ENCODE measurements at places on chromosomes 4 and X.

GRCh38 chr4:185222598-185222997, 13.2 kb downstream of the SNX25 start:
- no peak for DNase-seq

- DNase-seq = no peak
Observed at GRCh38 chr4:137610960-137611359, 78.7 kb upstream of the PCDH18 start.

DNA sequence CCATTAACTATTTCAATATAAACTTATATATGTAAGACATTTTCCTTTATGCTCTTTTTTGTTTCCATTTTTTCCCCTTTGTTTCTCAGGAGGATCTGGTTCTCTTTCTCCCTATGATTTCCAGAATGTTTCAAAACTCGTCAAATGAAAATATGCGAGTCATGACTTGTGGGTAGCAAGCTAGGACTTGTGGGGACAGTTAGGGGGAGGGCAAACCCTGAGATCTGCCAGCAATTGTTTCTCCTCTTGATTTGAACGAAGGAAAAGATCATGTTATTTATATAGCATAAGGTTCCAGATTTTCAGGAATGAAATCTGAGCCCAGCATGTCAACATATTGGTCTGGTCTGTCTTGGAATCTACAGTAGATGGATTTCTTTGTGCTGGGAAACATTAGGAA, 28.9 kb upstream of the GPC4 start:
- no peak for DNase-seq

GRCh38 chr4:143344774-143345173, 8.1 kb downstream of the GAB1 start:
- DNase-seq = no peak

DNA sequence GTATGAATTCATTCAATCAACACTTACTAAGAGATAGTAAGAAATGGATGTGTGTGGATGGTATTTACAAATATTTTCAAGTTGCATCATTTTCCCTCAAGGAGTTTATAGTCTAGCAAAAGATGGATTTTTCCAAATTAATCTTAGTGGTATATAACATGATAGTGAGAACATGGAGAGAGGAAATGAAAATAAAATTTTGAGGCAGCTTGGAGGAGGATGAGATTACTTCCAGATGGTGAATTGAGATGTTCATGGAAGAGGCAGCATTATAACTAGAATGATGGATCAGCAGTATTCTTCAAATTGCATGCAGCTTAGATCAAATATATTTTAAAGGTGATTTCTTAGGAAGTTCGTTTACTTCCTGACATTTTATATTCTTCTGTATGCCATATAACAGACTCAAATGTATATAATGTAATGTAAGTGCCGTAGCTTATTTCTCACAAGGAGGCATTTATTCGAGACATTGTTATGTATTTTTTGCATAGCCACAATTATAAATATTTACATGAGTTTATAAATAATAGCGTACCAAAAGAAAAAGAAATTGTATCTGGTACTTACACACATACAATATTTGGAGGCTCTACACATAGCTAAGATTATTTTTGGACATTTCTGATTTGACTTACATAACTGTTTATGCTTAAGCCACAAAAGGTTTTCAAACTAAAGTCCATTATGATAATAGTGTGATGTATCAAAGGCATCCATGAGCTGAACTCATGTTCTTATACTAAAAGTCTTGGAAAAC, 439.4 kb downstream of the SPRY1 start:
- no peak for DNase-seq

DNA sequence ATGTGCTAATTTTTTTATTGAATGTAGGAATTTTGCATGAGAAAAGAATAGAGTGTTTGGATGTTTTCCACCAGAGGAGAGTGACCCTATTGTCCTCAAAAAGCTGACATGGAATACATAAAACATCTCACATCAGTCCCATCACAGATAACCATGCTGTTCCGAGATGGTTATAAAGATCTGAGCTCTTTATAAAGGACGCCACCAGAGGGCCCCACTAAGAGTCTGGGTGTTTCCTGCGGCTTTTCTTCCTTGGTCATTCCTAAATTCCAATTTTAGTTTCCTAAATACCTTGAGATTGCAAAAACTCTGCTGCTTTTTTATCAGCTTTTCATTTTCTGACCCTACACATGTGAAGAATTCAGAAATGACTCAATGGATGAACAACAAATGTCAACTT, 504.5 kb upstream of the FRG1 start:
- no peak for DNase-seq

DNA sequence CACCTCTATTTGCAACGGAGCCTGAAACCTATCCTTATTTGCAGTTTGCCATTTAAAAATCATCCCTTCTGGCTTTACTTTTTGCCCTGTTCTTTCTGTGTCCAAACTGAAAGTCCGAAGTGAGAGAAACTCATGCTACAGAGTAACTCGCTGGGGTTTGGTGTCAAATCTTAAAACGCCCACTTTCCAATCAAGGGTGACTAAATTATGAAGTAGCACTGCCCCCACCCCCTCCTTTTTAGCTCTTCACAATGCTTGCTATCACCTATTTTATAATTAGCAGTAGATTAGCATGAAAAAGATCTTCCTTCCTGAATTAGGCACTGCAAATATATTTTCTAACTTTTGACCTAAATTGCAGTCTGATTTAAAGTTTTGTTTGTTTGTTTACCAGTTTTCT, 52.5 kb downstream of the VGLL1 start:
- no peak for DNase-seq

All from Jurkat, Clone E6-1 (cell line).